Activated CD4-positive, alpha-beta T cell treated with anti-CD3 and anti-CD28 coated beads, Interleukin-2, amount 10 ng/mL, durations not matched to agents 7 days and 5 days (primary cell): ENCODE measurements at places on chromosomes 1 and 21. TPM values are rescaled to one million over a fixed set of nuclear protein-coding genes. Genes with fewer than 3 reads are reported as not detected.

OR6K3 gene
- total RNA-seq = not detected

IPO9 gene
- 52.4 TPM for total RNA-seq

LCK gene
- 434 TPM for total RNA-seq

BRDT gene
- not detected for total RNA-seq

CLCA4 gene
- total RNA-seq = not detected

TMEM200B gene
- total RNA-seq = not detected

NPHS2 gene
- total RNA-seq = not detected

HSD3B1 gene
- not detected for total RNA-seq

CCDC190 gene
- not detected for total RNA-seq

AADACL3 gene
- not detected for total RNA-seq

RIMKLA gene
- 0.99 TPM for total RNA-seq

AMY2A gene
- not detected for total RNA-seq

SORT1 gene
- total RNA-seq = 1.5 TPM

TMEM82 gene
- total RNA-seq = not detected

LAMB3 gene
- total RNA-seq = 1.9 TPM

GBP4 gene
- 120 TPM for total RNA-seq

TMPRSS2 gene
- total RNA-seq = not detected

PLA2G4A gene
- not detected for total RNA-seq

CFHR5 gene
- total RNA-seq = not detected

PARK7 gene
- 232 TPM for total RNA-seq

RHBG gene
- total RNA-seq = not detected

NAV1 gene
- total RNA-seq = 2.0 TPM

ATP6V1G3 gene
- total RNA-seq = not detected

KLHDC9 gene
- 0.30 TPM for total RNA-seq

GSTM1 gene
- total RNA-seq = 77.2 TPM

ERVH48-1 gene
- total RNA-seq = 5.4 TPM

GNG4 gene
- 0.42 TPM for total RNA-seq

ZNF697 gene
- total RNA-seq = 0.10 TPM

KLHDC7A gene
- total RNA-seq = not detected

ITLN2 gene
- total RNA-seq = not detected

TRIM17 gene
- 0.99 TPM for total RNA-seq

WNT9A gene
- total RNA-seq = 0.40 TPM

DYNLT5 gene
- total RNA-seq = not detected

CCDC17 gene
- 2.3 TPM for total RNA-seq
